Daoy (cell line): ENCODE measurements at places on chromosomes 13 and 19.

GRCh38 chr13:112324116-112324515, 52.0 kb upstream of the SPACA7 start:
- no peak for DNase-seq

- peak; percentile 27 for DNase-seq
Observed at GRCh38 chr19:6767081-6767356, 216 bp downstream of the SH2D3A start.

DNA sequence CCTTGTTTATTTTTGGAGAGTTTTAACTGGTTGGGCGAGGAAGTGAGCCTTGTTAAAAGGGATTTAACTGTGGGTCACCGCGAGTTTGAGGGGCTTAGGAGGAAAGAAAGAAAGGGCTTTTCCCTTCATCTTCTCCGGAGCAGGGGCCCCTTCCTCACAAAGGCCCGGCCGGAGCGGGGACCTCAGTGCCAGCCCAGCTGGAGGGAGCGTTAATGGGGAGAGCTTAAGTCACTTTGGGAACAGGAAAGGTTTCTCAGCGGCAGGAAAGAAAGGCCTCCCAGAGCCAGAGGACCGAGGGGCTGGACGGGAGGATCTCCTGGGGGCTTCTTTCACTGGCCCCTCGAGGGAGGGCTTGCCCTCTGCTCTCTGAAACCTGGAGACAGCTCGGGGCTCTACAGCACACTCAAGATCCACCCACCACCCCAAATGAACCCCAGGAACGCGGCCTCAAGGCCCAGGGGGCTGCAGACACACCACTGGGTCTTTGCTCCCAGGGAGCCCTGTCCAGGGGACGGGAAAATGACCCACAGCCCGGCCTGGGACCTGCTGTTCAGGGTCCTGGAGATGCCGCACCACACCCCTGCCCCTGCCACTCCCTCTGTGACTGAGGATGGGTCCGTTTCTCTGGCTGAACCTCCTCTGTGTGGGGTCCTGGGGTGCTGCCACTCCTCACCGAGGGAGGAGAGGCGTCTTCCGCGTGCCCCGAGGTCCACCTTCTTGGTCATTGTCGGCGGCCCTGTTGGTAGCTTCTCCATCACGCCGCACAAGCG, 128.3 kb downstream of the URI1 start:
- DNase-seq = no peak

DNA sequence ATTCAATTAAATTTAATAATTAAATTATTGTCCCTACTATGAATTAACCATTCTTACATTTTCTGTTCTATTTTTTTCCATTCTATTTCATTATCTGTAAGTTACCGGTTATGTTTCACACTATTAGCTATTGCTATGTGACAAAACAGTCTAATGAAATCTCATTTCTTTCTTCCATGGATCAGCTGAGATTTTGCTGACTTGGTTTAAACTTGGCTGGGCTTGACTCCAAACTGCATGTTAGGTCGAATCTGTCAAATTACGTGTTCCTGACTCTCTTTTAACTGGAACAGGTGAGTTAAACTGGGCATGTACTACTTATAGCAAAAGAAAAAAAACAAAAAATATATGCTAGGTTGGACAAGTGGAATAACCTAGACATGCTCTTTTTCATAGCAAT, 1464.4 kb downstream of the OLFM4 start:
- DNase-seq = no peak

GRCh38 chr13:26202365-26202972, 19.6 kb downstream of the RNF6 start:
- no peak for DNase-seq

GRCh38 chr19:35607661-35608060, 4.9 kb upstream of the HAUS5 start:
- no peak for DNase-seq
